CD4-positive, alpha-beta T cell treated with Interleukin-6 at 100 ng/mL for 8 hours (primary cell): ENCODE measurements at places on chromosomes 7 and 10.
A peak's percentile ranks its signal among the peaks of the same experiment; 100 is the strongest.

DNA sequence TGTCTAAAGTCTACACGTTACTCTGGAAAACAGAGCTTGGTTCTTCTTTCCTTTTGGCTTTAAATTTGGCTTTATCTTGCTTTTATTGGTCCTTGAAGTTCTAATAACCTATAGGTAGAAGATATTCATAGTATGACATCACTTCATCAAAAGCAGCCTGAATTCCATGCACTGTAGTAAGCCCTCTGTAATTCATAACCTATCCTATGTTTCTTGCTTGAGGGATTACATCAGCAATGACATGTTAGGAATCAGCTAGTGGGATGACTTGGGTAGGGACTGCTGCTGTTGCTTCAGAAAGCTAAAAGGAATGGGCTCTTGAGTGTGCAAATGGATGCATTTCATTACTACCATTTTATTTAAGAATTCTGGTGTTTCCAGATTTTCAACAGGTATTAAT, 184.9 kb downstream of the PTEN start:
- DNase-seq = no peak

DNA sequence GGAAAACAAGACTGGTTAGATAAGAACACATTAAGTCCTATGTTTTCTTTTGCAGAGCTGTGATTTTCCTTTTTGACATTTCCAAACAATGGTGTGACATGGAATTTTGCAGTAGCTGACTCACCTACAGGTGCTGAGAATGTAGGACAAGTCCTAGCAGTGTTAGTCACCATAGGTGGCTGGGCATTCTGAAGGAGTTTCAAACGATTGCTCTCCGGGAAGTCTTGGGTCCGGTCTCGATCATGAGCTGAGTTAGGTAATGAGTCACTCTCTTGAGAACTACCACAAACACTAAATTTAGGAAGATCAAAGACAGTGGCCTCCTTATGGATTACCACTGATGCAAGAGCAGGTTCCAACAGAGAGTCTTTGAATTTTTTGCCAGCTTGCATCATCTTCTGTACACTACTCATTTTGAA, 3.6 kb downstream of the FIGNL1 start:
- DNase-seq = no peak

- DNase-seq = no peak
These were observed 75.8 kb downstream of the CUL1 start for GRCh38 chr7:148774471-148774870.

GRCh38 chr7:35624299-35625186, 70.4 kb downstream of the HERPUD2 start:
- peak; percentile 37 for DNase-seq

DNA sequence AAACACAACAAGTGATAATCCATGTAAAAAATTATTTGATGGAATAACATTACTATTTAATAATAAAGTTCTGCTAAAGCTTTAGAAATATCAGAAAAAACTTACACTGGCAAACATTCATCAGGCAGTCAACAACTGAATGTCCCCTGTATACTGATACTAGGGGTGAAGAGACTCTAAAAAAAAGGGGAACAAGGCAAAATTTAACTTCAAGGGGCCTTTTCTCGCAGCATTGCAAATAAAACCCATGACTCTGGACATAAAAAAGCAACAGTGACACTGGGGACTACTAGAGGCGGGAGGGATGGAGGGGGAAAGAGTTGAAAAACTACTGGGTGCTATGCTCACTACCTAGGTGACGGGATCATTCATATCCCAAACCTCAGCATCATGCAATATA, 5.8 kb upstream of the IFRD1 start:
- DNase-seq = no peak

- peak; percentile 10 for DNase-seq
These were observed 1.1 kb downstream of the P4HA1 start for GRCh38 chr10:73095481-73096021.

DNA sequence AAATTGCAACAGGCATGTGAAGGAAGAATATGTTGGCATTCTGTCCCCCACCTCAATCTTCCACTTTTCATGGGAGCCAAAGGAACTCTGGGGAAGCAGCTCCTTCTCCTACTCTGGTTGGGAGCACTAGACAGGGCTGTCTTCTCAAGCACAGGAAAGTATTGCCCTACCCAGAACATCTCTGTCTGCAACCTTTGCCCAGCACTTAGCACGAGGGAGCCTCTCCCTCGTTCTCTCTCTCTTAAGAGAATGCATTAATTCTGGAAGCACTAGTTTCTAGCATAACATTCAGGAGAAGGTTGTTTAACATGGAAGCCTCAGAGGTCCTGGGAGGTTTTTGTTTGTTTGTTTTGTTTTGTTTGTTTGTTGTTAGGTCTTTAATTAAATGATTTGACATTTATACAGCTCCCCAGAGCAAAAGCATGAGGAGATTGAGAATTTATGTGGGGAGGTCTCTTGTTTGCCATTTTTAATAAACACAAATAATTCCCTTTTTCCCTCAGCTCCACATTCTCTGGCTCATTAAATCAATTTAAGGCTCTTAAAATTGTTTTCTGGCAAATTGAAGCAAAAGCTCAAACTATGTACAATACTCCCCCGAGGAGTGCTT, 240.6 kb downstream of the TRIL start:
- DNase-seq = no peak

- no peak for DNase-seq
These were observed 528.1 kb upstream of the DPP6 start for GRCh38 chr7:153524070-153524601.

- DNase-seq = peak; percentile 77
These were observed 38.8 kb downstream of the TMEM60 start for GRCh38 chr7:77759294-77759889.

- no peak for DNase-seq
These were observed 166.3 kb upstream of the IMMP2L start for GRCh38 chr7:111728635-111728995.

DNA sequence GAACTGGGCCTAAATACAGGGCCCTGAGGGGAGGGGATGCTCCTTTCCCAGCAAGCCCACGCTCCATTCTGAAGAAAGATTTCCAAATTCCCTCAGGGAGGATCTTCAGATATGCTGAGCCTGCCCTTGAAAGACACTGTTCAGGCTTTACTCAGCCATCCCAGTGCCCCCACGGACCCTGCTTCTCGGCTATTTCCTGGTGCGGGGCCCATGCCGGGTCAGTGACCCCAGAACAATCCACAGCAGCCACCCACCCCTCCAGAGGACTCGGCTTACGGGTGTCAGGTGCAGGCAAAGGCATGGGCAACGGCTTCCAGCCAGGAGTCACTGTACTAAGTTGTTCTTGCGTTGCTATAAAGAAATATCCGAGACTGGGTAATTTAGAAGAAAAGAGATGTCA, 137.1 kb downstream of the OAT start:
- DNase-seq = no peak

GRCh38 chr7:100483722-100484672, at the start of gene NYAP1:
Gene NYAP1 (plus strand): TSS chr7:100483927. CDS start chr7:100485312, 1,385 bp downstream.
- DNase-seq = peak; percentile 72

DNA sequence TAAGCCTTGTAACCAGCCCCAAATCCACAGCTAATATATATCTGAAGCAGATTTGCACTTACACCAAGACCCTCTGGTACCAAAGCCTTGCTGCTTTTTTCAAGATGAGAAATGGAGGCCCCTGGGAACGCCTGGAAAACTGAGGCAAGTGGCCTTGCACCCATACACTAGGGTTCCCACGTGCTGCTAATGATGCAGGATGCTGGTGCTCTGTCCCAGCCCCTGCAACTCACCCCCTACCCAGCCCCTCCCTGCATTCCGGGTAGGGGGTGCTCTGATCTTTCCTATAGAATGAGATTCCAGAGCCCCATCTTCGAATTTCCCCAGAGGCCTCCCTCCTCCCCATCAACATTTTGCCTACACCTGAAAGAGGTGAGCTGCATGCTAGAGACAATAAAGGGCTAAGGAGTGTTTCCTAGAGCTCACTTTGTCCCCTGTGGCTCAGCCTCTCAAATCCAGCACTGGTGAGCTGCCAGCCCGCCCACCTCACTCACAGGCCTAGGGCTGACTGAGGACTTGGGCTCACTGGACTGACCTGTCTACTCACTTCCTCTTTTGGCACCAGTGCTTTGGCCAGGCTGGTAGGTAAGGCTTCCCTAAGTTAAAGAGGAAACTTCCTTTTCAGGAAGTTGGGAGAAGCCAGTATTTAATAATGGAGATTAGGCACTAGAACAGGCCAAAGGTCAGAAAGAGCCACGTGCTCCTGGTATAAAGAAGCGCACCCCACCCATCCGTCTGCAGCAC, 9.8 kb downstream of the RBP4 start:
- no peak for DNase-seq

- DNase-seq = no peak
These were observed 589.0 kb downstream of the NXPH1 start for GRCh38 chr7:9022456-9022855.

- DNase-seq = no peak
These were observed 14.3 kb downstream of the TSPAN15 start for GRCh38 chr10:69465457-69466157.

DNA sequence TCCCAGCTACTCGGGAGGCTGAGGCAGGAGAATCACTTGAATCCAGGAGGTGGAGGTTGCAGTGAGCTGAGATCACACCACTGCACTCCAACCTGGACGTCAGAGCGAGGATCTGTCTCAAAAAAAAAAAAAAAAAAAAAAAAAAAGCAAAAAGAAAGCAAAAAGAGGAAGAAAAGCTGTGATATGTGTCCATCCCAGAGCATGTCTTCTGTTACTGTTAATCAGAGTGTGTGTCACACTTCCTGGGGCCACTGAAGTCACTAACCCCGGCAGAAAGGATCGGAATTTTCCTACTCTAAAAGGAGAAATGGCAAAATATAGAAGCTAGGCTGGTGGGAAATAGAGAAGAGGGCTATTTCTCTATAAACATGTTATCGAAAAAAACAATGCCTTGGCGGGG, 11.9 kb downstream of the PIK3AP1 start:
- DNase-seq = no peak

GRCh38 chr7:45566386-45566785, 7.8 kb upstream of the ADCY1 start:
- no peak for DNase-seq

GRCh38 chr7:35749556-35749955, 51.3 kb upstream of the SEPTIN7 start:
- no peak for DNase-seq

GRCh38 chr10:8048281-8049008, 6.0 kb upstream of the GATA3 start:
- DNase-seq = peak; percentile 45

- DNase-seq = no peak
These were observed 44.7 kb upstream of the PDZD8 start for GRCh38 chr10:117419921-117420320.

GRCh38 chr10:126369125-126369710, 19.1 kb downstream of the ADAM12 start:
- DNase-seq = no peak

DNA sequence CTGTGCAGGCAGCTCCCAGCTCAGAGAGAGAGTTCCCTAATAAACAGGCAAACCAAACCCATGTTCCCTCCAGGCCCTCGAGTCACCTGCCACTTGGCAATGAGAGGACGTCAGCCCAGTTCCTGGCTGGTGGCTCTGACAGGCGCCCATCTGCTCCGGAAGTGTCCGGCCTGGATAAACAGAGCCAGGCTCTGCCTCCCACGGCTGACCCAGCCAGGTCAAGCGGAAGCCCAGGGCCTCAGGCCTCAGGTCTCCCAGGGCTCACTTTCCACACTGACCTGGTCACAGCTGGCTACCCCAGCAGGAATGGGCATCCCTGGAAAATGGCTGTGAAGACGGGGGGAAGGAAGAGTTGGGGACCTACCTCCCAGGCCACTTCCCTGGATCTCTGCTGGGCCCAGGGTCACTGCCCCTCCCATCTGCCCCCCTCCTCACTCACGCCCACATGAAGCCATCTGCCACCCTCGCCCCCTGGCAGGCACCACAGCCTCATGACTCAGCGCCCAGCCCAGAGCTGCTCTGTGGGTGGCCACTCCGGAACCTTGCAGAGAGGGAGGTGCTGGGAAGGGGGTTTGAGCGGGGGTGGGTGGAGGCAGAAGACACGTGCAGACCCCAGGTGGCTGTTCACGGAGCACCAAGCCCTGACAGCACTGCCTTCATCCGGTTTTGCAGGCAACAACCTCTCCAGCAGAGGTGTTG, 37.4 kb upstream of the DUSP5 start:
- DNase-seq = peak; percentile 19

GRCh38 chr7:117995850-117996650, 122.8 kb upstream of the CTTNBP2 start:
- DNase-seq = no peak

- DNase-seq = no peak
These were observed 26.9 kb downstream of the ADCY1 start for GRCh38 chr7:45601094-45601493.

- DNase-seq = no peak
These were observed 19.6 kb downstream of the PTPRE start for GRCh38 chr10:127926455-127926854.

DNA sequence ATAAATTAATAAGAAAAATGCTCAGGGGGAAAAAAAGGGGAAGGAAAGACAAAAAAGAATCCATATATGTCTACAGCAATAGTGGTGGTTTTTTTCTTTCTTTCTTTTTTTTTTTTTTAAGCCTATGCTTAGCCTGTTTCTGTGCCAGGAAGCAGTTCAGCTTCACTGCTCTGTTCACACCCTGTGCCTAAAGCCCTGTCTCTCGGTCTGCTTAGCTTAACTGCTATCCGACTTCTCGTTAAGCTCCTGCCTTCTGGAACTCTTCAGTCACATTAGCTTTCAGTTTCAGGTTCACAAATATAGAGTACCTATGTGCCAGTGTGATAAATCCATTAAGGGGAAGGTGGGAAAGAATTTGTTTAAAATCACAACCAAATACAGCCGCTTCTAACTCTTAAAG, 26.5 kb upstream of the NRG3 start:
- DNase-seq = no peak

DNA sequence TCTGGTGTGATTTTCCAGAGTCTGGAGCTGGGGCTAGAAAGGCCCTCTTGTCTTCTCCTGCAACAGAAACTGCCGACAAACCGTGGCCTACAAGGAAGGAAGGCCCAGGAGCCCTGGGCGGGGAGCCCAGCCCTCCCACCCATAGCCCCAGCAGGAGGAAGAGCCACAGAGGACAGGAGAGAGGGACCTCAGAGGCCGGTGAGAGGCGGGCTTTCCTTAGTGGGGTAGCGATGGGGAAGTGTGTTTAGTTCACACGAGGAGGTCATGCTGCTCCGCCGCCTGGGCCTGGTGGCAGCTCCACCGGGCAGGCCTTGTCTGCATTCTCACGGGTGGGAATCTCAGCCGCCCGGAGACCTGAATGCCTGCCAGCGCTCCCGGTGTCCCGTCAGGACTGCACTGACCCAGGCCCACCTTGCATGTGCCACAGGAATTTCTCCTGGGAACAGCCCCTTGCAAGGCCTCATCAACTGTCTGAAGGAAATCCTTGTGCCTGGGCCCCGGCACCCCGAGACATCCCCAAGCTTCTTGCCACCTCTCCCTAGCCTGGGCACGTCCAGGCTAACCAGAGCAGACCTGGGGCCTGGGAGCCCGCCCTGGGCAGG, 50.9 kb downstream of the ZNF467 start:
- no peak for DNase-seq

DNA sequence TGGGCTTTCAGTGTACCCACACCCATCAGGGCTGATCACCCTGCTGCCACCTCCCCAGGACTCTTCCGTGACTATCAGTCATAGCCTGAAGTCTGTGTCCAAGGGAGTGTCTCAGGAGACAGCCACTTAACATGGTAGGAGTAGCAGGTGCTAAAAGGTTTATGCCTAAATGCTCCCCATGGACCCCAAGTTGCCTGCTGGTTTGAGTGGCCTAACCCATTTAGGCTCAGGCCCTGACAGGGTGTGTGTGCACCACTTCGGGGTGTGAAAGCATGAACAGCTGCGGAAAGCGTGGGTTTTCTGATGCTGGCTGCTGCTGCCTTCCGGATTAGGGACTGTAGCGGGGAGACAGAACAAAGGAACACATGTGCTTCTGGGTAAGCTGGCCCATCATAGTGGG, 93.2 kb upstream of the SAMD8 start:
- no peak for DNase-seq

- DNase-seq = no peak
These were observed 38.6 kb downstream of the FAS start for GRCh38 chr10:89029181-89029580.
